NAMALWA (cell line): ENCODE measurements at places on chromosomes 5 and 9.

GRCh38 chr5:13276156-13276555 is 668.3 kb downstream of the DNAH5 start:
- no peak for DNase-seq

DNA sequence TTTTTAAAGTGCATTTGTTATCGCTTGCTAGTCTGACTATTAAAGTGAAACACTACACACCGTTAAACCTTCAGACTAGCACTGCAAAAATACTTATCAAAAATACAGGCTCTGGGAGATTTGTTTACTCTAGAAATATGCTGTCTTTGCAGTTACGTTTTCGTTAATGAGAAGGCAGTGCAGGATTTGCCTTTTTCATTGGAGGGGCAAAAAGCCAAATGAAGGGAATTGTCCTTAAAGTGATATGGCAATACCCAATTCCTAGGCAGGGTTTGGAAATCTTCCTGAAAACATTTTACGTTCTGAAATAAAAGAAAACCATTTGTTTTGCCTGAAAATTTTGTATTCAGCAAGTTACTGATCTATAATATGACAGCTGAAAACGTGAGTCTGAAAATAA is 1800.2 kb downstream of the MAT2B start:
- no peak for DNase-seq

DNA sequence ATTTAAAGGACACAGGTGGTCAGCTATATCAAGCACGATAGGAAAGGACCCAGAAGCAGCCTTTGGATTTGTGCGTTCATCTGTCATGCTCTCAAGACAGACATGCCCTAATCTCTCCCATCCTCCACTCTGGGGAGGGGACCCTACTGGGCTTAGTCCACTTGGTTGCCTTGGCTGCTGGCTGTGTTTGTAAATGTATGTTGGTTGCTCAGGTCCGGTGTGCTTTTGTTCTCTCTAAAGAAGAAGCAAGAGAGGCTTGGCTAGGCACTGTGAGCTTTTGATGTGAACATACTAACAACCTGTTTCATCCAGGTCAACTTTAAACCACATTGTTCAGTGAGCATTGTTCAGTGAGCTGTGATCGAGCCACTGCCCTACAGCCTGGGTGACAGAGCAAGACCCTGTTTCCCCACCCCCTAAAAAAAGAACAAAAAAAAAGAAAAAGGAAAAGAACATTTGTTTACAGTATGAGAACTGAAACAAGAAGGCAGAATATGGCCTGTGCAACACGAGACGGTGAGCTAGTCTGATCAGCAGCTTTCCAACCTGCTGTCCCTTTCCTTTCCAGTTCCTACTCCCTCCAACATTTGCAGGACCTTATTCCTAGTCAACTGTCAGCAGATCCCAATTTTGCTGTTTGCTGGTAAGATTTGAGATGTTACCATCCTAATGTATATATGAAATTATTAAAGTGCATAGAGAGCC is 228.3 kb downstream of the ARHGAP26 start:
- DNase-seq = no peak

DNA sequence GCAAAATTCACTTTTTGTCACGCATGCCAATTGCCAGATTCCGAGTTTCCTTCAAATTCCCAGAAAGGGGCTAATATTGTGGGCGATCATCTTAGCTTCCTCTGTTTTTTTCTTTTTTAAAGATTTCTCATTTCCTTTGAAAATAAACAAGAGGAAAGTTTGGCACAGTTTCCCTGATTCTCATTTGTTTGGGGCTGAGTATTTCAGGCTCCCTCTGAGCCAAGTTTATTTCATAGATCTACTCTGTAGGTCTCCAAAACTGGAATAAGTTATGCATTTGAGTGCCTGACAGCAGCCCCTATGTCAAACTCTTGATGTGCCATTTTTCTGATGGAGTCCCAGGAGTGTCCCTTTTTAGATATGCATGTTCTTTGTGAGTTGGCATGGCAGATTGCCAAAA is 1297.2 kb upstream of the WWC1 start:
- no peak for DNase-seq

DNA sequence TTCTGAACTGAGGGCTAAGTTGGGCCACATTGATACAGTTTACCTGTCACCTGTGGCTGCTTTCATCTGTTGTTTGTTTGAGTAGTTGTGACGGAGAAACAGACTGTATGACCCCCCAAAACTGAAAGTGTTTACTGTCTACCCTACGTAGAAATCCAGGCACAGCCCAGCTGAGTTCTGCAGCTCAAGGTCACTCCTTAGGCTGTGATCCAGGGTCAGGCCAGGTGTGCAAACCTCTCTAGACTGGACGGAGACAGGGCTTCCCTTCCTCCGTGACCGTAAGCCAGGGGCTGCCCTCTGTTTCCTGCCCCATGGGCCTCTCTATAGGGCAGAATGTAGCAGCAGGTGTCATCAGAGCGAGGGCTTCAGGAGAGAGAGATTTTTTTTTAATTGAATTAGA is 207.9 kb upstream of the OTULINL start:
- no peak for DNase-seq

DNA sequence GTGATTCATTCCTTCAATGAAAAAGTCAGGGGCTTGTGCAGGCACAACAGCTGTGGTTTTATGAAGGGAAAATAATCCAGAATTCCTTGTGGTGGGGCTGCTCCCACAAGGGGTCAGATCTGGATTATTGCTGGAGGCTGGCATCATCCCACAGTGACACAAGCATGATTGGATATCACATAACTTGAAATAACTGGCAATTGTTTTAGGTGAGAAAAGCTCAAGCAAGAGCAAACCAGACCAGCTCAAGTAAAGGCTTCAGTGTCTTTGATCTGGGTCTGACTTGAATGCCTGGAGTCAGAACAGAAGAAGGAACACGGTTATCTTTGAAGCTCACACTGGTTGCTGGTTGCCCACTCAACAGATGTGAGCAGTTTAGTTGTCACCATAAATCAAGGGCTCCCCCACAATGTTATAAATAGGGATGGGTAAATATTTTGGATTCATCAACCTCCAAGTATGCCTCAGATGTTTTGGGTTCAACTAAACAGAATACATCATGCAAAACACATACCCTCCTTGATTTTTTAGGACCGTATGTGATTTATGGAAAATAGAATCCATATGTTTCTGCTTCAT is 3.1 kb upstream of the ZNF474 start:
- DNase-seq = no peak

- DNase-seq = no peak
Measured at GRCh38 chr9:16816011-16816410, 54.5 kb downstream of the BNC2 start.

DNA sequence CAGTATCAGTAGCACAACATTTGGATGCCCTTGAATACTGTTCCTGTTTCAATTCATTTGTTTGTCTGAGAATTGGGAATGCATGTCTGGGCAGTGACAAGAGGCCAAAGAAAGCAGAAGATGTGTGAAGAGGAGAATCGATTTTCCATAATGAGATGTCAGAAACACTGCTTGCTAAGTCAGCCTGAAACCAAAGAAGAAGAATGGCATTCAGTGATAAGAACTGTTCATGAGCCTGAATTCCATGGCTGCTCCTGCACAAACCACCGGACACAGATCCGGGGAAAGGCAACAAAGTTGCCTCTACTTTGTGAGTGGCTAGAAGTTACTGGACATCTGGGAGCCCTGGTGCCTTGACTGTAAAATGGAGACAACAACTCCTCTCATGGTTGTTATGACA is 207.2 kb upstream of the RASEF start:
- no peak for DNase-seq

GRCh38 chr5:148992265-148992664 is 70.6 kb downstream of the SH3TC2 start:
- DNase-seq = no peak

GRCh38 chr9:8616414-8616813 is 816.8 kb upstream of the DMAC1 start:
- no peak for DNase-seq

- no peak for DNase-seq
Measured at GRCh38 chr5:93868851-93869250, 127.5 kb upstream of the POU5F2 start.

DNA sequence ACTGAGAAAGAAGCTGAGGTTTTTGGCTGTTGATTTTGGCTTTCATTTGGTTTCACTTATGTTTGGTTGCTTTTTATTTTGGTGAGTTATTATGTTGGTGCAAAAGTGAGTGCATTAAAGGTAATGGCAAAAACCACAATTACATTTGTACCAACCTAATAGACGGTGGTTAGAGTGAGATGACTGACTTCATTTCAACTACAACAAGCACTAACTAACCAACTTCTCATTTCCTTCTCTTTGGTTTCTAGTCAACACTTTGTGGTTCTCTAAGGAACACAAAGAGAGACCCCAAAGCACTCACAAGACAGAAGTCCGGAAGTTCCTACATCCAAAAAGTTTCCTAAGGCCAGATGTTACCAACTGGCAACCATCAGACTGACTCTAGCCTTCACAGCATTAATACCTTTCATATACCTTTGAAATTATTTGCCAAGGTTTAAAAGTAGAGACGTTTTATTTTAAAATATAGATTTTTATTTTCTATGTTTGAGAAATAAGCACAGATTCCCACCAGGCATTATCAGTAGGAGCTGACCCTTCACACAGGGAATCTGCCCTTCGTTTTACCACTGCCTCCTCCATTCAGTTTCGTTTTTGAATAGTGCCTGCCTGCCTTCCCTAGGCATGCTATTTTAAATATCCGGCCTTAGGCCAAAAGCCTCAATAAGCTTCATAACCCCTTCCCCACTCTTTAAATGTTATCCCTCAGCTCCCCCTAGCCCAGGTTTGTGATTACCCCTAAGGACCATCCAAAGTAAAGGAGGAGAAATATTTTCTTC is 301.1 kb upstream of the PTGER4 start:
- no peak for DNase-seq

DNA sequence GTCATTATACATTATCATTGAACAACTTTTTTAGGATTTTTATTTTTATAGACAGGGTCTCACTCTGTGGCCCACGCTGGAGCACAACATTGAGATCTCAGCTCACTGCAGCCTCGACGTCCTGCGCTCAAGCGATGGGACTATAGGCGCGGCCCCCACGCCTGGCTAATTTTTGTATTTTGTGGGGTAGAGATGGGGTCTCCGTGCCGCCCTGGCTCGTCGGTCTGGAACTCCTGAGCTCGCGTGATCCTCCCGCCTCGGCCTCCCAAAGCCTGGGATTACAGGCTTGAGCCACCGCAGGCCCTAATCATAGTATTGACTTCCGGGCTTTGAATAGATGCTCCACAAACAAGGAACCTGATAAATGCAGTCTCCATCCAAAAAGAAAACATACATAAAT is 1.4 kb upstream of the EDF1 start:
- no peak for DNase-seq

- no peak for DNase-seq
Measured at GRCh38 chr9:129998491-129999140, 44.4 kb downstream of the FNBP1 start.

GRCh38 chr5:38420691-38421390 is 135.6 kb downstream of the LIFR start:
- DNase-seq = peak; percentile 59

GRCh38 chr5:23352446-23352845 is 155.0 kb upstream of the PRDM9 start:
- peak; percentile 21 for DNase-seq

DNA sequence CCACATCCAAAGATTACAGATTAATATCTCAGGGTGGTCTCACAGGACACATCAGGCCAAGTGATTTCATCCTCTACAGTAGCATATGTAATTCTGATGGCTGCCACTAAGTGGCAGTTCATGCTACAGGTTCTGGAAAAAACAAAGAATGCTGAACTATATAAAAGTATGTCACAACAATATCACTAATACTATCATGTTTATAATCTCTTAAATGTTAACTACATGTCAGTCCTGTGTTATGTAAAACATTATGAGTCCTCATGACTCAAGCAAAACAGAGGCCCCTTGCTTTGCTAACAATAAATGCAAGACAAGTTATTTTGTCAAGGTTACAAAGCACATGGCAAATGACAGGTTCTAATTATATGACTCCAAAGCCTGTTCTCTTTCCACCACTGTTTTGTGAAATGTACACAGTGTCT is 233.2 kb downstream of the FBXL17 start:
- DNase-seq = peak; percentile 50

DNA sequence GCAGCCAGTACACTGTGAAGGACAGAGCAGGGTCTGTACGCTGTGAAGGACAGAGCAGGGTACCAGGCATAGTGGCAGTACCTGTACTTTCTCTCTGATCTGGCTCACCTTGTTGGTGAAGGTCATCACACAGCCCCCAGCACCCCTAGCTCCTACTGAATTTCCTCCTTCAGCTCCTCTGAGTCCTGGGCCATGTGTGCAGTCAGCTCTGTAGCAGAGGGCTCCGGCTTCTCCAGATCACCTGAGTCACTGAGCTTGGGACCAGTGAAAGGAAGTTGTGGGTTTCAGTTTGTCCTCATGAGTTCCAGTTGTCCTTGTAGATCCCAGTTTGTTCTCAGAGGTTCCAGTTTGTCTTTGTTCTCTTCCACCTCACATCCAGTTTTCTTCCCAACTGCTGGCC is 5.5 kb downstream of the NUDT2 start:
- DNase-seq = no peak

- no peak for DNase-seq
Measured at GRCh38 chr9:115063058-115063845, 54.7 kb downstream of the TNC start.

GRCh38 chr5:167263185-167263584 is 1028.3 kb upstream of the WWC1 start:
- no peak for DNase-seq

- no peak for DNase-seq
Measured at GRCh38 chr9:110900917-110901316, 137.4 kb downstream of the LPAR1 start.

GRCh38 chr5:54743997-54744788 is 226.6 kb downstream of the SNX18 start:
- DNase-seq = peak; percentile 3

DNA sequence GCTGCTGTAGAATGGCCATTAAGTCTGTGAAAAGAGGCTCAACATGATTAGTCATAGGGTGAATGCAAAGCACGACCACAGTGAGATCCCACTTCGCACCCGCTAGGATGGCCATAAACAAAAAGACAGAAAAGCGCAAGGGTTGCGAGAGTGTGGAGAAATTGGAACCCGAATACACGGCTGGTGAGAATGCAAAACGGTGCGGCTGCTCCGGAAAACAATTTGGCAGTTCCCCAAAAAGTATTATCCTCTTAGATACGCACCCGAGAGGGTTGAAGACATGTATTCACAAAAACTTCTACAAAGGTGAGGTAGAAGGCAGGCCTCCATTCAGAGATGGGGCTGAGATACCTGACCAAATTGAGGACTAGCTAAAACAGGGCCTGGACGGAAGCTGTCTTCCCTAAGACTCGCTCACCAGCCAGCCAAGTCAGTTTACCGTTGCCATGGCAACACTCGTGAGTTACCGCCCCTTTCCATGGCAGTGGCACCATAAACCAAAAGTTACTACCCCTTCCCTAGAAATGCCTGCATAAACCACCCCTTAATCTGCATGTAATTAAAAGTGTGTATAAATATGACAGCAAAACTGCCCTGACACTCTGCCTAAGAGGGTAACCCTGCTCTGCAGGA is 726 bp upstream of the PSMB7 start:
- DNase-seq = peak; percentile 34

DNA sequence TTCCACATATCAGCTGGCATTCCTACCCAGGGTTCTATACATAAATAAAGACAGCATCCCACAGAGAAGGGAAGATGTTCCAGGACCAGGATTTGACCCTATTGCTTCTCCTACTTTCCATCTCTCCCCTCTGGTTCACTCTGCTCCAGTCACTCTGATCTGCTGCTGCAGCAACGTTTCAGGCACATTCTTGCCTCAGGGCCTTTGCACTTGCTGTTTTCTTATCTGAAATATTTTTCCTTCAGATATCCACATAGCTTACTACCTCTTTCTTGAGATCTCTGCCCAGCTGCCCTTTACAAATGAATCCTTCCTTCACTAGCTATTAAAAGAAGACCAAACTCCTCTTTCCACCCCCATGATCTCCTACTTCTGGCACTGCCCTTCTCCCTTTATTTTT is 204.5 kb downstream of the SPOCK1 start:
- no peak for DNase-seq
